ENCODE measurements at places on chromosomes 16 and 17.

GRCh38 chr16:87196661-87197060, 120.5 kb downstream of the C16orf95 start:
- DNase-seq: no peak

DNA sequence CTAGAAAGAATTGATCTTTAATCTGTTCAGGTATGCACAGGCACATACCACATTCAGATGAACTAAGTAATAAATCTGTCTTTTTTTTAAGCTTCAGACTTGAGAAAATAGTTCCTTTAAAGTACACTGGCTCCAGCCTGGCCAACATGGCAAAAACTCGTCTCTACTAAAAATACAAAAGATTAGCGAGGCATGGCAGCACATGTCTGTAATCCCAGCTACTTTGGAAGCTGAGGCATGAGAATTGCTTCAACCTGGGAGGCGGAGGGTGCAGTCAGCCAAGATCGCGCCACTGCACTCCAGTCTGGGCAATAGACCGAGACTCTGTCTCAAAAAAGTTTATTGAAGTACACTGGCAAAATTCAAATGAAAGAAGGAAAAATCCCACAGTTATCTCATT, 111.0 kb upstream of the NETO2 start:
- no peak for DNase-seq

DNA sequence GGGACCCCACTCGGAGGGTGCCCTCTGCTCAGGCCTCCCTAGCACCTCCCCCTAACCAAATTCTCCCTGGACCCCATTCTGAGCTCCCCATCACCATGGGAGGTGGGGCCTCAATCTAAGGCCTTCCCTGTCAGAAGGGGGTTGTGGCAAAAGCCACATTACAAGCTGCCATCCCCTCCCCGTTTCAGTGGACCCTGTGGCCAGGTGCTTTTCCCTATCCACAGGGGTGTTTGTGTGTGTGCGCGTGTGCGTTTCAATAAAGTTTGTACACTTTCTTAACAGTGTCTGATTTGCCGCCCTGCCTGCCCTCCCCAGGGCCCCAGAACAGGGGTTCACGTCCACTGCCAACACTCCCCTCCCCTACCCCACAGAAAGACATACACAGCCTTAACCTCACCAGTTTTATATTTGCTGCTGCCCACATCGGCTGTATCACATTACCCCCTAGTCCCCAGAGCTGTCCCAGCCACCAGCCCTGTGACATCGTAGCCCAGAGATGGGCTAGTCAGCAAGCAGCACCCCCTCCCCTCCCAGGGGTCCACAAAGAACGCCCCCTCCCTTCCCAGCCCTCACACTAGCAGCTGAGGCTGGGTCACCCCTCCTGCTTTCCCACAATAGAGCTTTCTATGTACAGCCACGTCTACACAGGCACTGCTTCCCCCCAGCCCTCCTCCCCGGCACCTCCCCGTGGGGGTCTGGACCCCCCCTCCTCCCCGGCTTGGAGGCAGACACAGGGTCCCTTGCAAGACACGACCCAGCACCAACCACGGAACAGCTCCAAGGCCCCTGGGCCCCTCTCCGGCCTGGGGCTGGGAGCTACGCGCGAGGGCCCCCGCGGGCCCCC, 7.9 kb downstream of the GRN start:
- no peak for DNase-seq

DNA sequence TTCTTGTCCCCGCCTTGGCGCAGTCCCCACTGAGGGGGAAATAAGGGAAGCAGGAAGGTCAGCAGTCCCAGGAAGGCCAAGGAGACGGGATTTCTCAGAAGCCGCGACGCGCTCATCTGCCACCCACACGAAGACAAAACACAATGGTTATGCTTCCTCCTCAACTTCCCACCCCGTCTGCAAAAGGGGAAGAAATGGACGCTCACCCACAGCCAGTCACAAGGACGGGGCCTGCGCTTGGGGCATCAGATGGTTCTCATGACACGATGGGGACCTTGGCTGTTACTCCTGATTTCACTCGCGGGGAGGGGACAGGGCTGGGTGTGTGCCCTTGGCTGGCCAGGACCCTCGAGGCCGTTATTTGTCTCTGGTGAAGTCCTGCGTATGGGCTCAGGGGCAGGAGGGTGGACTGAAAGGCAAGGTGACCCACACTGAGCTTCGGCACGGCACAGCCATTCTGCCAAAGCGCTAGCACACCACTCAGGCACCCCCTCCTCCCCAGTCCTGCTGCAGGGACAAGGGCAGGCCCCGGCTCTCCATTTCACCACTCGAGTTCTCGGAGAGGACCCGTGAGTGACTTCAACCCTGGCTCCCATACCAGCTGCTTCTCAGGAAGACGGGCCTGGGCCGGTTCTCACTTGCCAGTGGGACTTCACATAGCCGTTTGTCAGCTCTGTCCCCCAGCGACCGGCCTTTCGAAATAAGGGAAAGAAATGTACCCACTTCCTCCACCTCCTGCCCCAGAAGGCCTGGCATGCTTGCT, 84.5 kb downstream of the ABR start:
- no peak for DNase-seq

DNA sequence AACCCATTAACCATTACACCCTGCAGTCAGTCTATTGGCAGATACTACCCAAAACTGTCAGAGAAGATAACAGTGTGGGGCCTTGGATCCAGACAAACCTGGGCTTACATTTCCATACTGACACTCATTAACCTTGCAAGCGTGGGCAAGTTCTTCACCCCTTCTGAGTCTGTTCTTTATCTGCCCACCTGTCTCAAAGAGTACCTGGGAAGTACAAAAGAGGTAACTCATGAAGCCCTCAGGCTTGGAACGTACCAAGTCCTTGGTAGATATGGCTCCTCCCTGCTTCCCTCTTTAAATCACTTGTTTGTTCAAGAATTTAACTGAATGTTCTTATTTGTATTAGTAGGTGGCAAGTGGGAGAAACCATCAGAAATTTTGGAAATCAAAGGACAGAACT, 2.5 kb upstream of the IGSF6 start:
- no peak for DNase-seq

DNA sequence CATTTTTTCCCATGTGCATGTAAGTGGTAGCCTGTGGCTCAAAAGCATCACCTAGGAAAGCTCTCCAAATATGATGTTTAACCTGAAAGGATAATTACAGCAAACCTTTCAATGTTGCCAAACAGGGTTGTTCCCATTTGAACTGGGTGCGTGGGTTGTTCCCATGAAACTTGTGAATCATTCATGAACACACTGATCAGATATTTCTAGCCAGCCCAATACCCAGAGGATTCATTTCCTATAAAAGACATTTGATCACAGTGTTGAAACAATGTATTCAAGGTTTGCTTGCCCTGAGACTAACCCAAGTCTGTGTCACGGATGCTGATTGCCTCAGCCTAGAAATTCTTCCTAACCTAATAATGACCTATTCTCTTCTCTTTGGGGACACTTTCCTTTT, 12.9 kb downstream of the KRT39 start:
- no peak for DNase-seq

GRCh38 chr17:19310151-19310550, 52.4 kb downstream of the B9D1 start:
- no peak for DNase-seq

DNA sequence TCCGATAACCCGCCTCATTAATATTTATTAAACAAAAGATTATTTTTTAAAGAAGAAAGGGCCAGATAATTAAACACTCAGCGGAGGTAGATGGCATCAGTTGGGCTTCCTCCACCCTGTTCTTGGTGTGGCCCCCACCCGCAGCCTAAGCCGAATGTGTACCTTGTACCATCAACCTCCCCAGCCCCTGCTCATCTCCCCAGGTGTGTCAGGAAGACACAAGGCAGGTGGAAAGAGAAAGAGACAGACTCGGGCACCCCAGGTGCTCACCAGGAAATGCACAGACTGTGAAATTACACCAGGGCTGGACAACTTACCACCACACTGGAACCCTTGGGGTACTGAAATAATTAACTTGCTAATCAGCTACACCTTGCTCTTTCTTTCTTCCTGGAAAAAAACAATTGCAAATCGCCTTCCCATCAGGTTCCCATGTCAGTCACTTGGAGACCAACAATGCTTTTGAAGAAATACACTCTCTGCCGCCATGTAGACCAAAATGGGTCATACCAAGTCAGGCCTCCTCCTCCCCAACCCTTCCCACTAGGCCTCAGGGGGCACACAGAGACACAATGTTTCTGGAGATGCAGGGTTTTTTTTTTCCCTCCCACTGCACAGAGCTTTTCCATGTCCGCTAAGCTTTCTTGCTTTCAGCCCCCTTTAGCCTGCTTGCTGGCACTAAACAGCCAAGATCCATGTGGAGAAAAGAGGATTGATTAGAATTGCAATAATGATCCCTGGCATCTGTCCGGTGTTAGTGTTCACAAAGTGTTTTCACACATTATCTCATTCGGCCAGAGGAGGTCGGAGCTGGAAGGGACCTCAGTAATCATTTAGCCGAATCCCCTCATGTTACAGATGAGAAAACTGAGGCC, 8.6 kb upstream of the LHX1 start:
- no peak for DNase-seq

DNA sequence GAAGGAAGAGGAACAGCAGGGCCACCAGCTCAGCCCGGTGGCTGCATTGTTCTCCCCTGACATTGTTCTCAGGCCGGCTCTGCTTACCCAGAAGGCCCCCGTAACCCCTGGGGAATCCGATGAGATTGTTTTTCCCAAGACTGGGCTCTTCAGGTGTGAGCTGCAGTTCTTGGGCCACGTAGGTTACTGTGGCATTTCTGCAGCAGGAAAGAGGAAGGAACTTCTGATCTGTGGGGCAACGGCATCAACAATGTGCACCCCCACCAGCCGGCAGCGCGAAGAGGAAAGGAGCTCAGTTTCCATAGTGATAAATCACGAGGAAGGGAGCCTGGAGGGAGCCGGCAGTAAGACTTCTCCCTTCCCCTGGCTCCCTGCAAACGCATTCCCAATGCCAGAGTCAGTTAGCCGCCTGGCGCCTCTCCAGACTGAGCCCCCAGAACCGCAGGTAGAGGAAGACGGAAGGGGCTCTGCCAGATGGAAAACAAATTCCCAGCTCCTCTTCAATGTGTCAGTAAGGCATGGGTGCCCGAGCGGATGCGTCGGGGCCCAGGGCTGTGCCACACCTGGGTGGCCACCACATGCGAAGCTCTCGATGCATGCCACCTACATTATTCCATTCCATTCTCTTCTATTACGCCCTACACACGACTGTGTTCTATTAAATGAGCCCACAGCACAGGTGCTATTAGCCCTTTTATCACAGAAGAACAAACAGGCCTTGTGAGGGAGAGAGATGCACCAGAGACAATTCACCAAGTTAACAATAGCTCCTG, 21.5 kb upstream of the PECAM1 start:
- no peak for DNase-seq

GRCh38 chr16:26155221-26155620, 463.5 kb downstream of the HS3ST4 start:
- DNase-seq: no peak

GRCh38 chr17:47774331-47774730, 41.3 kb downstream of the TBX21 start:
- no peak for DNase-seq

DNA sequence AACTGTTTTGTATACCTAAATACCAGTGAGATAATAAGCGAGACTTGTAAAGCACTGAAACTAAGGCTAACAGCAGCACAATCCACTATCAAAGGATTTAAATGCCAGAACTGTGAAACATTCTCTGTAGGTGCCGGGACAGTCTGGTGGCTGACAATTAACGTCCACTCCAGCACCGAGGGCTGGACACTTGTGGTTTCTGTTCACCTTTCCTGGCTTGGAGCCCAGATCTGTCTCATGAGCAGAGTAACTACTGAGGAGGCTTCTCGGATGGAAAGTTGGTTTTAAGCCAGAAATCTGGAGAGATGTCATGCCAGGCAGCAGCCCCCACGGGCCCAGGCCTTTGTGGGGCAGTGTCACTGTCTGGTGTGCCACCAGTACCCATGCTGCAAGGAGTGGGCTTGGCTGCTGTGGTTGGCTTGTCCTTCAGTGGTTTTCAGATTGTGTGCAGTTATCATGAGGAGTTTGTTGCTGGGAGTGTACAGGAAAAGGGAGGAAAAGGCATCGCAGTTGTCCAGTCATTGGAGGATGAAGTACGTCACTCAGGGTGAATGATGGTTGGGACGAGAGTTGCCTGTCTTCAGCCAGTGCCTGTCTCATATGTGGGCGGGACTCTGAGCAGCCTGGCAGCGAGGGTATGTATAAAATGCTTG, 35.5 kb downstream of the UBN1 start:
- DNase-seq: no peak

GRCh38 chr16:86519649-86520316, 9.5 kb downstream of the FOXF1 start:
- peak; percentile 28 for DNase-seq

- no peak for DNase-seq
Observed at GRCh38 chr16:3846595-3847091, 33.9 kb downstream of the CREBBP start.

GRCh38 chr17:27977751-27978688, 64.5 kb upstream of the NLK start:
- no peak for DNase-seq

Data from activated T-cell treated with anti-CD3 and anti-CD28 coated beads for 4 hours (primary cell).